ENCODE measurements at places on chromosomes 4 and X. TPM values are rescaled to one million over a fixed set of nuclear protein-coding genes. Genes with fewer than 3 reads are reported as not detected.

GPR50 gene
- not detected for polyA plus RNA-seq

TKTL2 gene
- polyA plus RNA-seq: not detected

STOX2 gene
- polyA plus RNA-seq: 3.4 TPM

PPP1R2C gene
- not detected for polyA plus RNA-seq

SMARCAD1 gene
- 39.6 TPM for polyA plus RNA-seq

SLITRK2 gene
- not detected for polyA plus RNA-seq

KDM5C gene
- 50.3 TPM for polyA plus RNA-seq

SERTM2 gene
- polyA plus RNA-seq: 0.02 TPM

GPRIN3 gene
- polyA plus RNA-seq: not detected

ARX gene
- not detected for polyA plus RNA-seq

HTN1 gene
- polyA plus RNA-seq: not detected

DGAT2L6 gene
- not detected for polyA plus RNA-seq

All from AG04450 (cell line).